Myocyte (in vitro differentiated cells): ENCODE measurements at places on chromosomes 2 and 18.

GRCh38 chr18:2538236-2538635, 33.1 kb downstream of the METTL4 start:
- DNase-seq = no peak

GRCh38 chr18:23154823-23155500, 19.7 kb downstream of the CABLES1 start:
- no peak for DNase-seq

GRCh38 chr2:240614391-240614790, 10.9 kb upstream of the GPR35 start:
- DNase-seq = no peak

DNA sequence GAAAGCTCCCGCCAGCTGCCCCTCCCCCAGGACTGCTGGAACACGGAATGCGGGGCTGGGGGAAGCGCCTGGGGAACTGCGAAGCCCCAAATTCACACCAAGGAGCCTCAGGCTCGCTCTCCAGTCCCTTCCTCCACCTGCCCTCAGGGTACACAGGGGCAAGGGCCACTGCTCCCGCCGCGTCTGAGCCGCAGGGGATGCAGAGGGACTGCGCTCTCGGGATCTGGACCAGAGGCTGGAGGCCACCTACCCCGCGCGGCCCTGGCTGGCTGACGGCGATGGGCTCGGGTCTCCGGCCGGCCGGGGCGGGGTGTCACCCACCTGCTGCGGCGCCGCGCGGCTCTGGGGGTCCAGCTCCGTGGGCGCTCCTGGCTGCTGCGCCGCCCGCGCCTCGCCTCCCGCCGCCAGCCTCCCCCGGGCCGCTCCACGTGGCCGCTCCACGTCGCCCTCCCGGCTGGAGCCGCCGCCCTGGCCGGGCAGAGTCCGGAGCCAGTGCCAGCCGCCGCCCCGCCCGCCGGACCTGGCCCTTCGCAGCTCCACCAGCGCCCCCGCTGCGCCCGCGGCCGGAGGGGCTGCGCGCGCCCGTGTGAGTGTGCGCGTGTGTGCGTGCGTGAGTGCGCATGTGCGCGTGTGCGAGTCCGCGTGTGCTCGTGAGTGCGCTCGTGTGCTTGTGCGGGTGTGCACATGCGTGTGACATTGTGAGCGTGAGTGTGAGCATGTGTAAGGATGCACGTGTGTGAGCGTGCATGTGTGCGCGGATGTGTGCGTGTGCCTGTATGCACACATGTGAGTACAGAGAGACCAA, at the start of gene CGREF1:
Gene CGREF1 (minus strand): TSS at position 604 of the 805 bp plus-strand sequence. CDS start 14,762 bp downstream, outside the sequence.
- no peak for DNase-seq

- DNase-seq = no peak
Observed at GRCh38 chr2:158189526-158189925, 87.8 kb downstream of the UPP2 start.

DNA sequence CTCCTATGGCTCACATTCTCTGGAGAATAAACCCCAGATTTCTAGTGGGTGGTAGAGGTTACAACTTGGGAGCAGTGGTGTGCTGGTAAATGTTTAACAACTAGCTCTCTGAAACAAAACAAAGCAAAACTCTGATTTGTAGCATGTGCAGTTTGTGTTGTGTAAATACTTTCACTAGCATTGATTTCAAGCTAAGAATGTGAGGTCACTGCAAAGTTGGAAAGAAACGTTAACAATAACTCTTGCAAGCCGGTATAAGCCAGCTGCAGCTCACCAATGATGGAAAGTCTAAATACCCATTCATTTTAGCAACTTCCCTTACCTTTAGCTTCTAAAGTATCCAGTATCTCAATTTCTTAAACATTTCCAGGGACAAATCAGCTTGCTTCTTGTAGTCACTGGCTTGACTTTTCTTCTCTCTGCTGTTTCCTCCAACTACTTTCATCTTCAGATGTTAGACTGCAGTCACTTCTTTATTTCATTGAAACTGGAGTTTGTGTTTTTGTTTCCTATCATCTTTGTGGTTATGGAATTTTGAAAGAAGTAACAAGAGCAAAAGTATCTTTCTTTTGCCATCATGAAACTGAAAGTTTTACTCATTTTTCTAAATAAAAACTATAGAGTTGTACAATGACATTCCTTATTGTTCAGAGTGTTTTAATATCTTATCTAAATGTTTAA, 140.2 kb downstream of the PLCL1 start:
- no peak for DNase-seq

DNA sequence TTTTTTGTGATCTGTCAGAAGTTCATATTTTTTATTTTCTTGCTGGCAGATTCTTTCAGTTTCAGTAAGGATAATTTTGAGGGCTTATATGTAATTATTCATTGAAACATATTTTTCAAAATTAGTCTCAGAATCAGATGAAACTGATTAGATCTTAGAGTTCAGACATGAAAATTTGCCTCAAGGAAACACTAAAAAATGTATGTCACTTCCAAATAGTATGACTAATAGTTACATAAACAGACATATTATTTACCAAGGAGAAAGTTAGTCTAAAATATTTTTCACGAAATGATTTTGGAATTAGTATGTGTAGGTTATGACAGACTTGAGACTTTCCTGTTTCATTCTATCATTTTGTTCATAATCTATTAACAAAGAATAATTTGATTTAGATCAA, 628.6 kb downstream of the CCDC85A start:
- no peak for DNase-seq

- no peak for DNase-seq
Observed at GRCh38 chr2:85453571-85453970, 35.1 kb downstream of the SH2D6 start.

GRCh38 chr18:54712758-54713157, 115.5 kb upstream of the RAB27B start:
- DNase-seq = no peak
